Cortex of kidney (tissue), 1 donor: ENCODE measurements at places on chromosomes 2 and 18.

GRCh38 chr18:49590608-49591007, 28.8 kb downstream of the LIPG start:
- DNase-seq: no peak

DNA sequence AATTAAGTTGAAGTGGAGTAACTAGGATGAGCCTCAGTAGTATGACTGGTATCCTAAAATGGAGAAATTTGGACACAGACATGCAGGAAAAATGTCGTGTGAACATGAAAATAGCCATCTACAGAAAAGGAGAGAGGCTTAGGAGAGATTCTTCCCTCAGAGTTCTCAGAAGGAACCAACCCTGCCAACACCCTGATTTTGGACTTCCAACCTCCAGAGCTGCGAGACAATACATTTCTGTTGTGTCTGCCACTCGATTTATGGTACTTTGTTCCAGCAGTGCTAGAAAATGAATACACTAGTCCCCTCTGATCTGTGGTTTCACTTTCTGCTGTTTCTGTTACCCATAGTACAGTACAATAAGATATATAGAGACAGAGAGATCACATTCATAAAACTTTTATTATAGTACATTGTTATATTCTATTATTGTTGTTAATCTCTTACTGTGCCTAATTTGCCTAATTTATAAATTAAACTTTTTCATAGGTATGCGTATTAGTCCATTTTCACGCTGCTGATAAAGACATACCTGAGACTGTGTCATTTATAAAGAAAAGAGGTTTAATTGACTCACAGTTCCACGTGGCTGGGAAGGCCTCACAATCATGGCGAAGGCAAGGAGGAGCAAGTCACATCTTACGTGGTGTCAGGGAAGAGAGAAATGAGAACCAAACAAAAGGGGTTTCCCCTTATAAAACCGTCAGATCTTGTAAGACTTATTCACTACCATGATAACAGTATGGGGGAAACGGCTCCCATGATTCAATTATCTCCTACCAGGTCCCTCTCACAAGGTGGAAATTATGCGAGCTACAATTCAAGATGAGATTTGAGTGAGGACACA, 41.3 kb downstream of the PLEKHA3 start:
- DNase-seq: no peak

DNA sequence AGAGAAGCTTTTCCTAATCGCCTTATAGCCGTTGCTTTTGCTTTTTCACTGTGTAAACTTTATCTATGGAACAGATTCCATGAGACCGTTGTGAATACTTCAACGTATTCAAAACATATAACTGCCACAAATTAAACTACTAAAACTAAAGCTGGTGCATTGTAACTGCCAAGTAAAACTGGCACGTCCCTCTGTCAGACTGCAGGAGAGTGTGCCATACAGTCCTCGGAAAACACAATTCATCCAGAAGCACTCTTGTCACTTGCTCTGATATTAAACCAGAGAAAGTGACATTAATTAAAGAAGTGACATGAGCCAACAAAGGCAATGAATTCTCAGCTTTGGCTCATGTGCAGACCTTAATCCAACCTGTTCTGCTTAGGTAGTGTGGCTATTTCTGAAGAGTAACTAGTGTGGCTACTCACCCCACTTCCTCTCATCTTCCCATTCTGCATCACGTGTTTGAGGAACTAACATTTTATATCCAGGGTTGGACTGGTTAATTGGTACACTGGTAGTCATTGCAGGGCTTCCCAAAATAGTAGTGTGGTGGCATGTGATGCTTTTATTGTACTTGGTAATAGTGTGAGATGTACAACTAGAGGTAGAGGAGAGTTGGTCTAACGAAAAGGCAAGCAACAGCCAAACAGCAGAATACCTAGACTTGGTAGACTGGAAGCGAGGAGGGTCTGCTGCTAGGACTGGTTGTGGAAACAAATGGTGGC, 9.7 kb downstream of the VRK2 start:
- DNase-seq: no peak

DNA sequence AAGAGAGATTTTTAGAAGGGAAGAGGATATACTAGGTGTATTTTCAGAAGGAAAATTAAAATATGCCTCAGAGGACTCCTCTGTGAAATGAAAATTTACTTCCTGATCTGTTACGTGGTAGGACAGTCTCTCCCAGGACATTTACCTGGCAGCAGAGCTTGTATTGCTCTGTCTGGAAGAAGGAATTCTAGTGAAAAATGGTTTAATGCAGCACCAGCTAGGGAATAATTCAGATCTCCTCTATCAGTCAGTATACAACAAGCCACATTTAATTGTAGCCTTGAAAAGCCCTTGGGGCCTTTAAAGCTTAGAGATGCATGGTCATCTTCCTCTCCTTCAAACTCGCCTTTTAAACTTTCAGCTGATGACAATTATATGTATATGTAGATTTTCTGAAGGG, 49.6 kb downstream of the PIK3C3 start:
- DNase-seq: no peak

GRCh38 chr18:49967171-49967570, 153.8 kb upstream of the ACAA2 start:
- no peak for DNase-seq

GRCh38 chr2:26752656-26753055, 11.4 kb upstream of the SLC35F6 start:
- DNase-seq: no peak

- no peak for DNase-seq
Observed at GRCh38 chr18:51946946-51947345, 393.1 kb upstream of the DCC start.

DNA sequence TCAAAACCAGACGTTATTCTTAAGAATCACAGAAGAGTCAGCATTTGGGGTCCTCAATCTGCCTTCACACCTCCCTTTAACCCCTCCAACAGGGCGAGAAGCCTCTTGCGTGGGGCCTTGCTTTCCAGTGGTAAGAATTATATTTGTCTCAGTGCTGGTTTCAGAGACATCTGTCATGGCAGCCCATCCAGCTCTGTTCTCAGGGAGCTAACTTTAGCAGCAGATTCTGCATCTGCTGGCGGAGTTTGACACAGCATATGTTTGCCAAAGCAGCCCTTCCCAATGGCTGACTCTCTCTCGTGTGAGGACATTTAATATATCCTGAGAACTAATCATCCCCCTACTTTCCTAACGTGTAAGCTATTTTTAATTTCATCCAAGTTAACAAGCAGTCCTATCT, 91.5 kb upstream of the BCL11A start:
- DNase-seq: no peak

DNA sequence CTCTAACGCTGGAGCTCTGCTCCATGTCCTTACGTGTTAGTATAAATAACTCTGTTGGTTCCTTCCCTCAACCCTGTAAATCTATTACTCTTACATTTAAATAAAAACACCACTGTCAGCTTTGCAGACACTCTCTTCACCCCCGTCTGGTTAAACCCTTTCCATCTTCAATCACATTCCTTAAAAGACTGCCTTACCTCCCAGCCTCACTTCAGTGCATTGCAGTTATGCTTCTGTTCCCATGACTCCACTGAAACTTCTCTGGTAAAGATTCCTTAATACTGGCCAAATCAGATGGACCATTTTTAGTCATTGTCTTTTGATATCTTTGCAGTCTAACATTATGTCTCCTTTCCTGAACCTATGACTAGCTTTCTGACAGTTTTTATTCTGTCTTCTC, 61.7 kb downstream of the EML4 start:
- DNase-seq: no peak

GRCh38 chr18:79068341-79068936, 755 bp upstream of the ATP9B start:
- no peak for DNase-seq

DNA sequence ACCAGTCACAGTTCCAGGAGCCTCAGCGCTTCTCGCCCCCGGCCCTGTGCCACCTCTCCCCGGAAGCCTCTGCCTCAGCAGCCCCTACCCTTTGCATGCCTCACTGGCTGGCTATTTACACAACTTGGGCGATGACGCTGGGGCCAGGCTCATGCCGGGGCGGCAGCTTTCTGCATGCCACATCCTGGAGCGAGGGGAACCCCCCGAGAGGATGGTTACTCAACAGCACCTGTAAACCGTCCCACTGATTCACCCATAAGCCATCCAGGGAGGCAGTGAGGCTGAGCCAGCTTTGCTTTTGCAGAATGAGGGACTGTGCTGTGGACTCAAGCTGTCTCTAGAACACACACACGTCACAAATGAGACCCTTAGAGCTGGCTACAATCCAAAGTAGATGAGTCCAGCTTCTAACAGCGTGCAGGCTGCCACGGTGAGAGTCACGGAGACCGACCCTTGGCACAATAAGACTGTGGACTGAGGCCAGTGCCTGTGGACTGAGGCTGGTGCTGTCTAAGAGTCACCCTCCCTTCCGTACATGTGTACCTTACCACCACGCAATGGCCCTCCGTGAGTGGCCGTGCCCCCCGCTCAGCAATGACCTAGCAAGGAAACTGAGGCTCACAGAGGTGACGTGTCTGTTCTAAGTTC, 45.6 kb upstream of the ODC1 start:
- DNase-seq: no peak

DNA sequence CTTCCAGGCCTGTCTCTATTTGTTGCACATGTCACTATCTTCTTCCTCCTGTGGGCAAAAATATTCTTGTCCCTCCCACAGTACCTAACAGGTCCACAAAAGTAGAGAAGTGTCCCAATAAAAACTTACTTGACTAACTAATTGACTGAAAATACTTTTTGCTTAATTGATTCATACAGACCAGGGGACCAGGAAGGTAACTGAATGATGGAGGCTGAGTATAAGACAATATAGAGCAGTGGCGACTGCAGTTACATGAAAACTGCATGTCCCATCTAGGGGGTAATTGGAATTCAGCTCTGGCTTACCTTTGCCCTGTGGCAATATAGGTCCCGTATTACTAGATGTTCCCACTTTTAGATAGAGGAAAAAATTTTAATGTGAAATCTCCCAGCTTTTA, 112.9 kb upstream of the CREB1 start:
- no peak for DNase-seq

DNA sequence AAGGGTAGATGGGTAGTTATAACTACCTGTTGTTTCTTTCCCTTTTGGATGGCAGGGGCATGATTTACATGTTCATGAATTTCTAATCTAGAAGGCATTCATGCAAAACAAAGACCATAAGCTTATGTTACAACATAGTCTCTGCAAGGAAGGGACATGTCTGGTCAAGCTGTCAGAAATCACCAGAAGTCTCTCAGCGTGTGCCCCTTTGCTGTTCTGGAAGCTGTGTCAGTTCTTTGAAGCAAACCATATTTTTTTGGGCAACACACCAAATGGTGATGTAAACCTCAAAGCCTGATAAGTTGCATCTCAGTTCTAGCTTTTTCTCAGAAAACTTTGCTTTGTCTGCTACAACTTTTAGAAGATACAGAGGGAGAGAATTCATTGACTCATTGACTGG, 173.5 kb upstream of the CTAGE1 start:
- DNase-seq: no peak

DNA sequence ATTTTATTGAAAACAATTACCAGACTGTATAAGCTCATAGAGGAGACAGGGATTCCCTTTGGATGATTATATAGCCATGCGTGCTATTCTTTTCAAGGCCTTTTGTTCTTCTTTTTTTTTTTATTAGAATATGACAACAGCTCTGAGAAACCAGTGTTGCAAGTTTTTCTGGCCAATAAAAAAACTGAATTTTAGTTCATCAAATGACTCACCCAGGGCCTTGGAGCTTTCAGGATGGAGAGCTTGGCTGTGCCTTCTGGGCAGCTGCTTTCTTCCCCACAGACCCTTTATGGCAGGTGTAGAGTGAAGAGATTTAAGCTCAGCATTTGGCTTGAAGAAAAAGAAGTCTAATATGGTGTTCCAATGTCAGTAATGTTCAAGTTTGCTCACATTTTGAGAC, 497.9 kb upstream of the FANCL start:
- DNase-seq: no peak

- DNase-seq: no peak
Observed at GRCh38 chr2:65554765-65555591, 122.6 kb upstream of the SPRED2 start.

DNA sequence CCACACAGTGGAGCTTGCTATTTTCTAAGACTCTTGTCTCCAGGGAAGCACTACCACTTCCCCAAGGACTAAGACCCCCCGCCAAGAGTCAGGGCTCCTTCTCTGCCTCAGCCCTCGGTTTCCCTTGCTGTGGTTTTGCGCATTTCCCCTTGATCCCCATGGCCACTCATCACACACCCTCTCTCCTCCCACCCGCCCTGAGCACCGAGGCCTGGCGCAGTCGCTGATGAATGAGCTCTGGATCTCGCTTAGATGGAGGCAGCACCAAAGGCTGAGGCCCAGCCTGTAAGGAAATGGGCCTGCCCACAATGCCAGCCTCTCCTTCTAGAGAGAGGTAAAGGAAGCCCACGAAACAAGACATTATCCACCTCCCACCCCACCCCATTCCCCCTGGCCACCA, 96.9 kb downstream of the TNS1 start:
- DNase-seq: no peak

- DNase-seq: no peak
Observed at GRCh38 chr2:142754182-142754581, 123.3 kb upstream of the KYNU start.
